ENCODE measurements at places on chromosomes 12 and 14.
A peak's percentile ranks its signal among the peaks of the same experiment; 100 is the strongest.

DNA sequence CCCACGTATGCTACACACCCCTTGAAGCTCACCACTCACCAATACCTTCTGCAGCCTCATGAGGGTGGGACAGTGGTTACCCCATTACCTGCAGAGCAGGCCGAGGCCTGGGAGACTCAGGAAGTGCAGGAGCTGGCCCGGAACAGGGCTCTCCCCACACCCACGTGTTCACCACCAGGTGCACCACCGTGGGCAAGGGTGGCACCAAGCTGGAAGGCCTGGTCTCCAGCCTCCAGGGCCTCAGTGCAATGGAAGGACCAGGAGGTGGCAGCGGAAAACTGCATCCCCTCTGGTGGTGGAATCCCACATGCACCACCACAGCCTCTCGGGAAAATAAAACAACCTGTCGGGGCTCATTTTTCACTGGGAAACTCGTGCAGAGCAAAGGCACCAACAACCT, 36.4 kb downstream of the ITPK1 start:
- DNase-seq, result no peak
- no peak overlapping the region for H3K27ac ChIP-seq
- H3K4me1 ChIP-seq, result peaks cover 49% of the 10 kb centered on the region
- no peak overlapping the region for H3K4me3 ChIP-seq
- H3K36me3 ChIP-seq, result peaks cover 6% of the 10 kb centered on the region

- no peak overlapping the region for H3K27ac ChIP-seq
- no peaks in the 10 kb centered on the region for H3K36me3 ChIP-seq
Observed at GRCh38 chr12:97306147-97306546, 156.5 kb upstream of the RMST start.

DNA sequence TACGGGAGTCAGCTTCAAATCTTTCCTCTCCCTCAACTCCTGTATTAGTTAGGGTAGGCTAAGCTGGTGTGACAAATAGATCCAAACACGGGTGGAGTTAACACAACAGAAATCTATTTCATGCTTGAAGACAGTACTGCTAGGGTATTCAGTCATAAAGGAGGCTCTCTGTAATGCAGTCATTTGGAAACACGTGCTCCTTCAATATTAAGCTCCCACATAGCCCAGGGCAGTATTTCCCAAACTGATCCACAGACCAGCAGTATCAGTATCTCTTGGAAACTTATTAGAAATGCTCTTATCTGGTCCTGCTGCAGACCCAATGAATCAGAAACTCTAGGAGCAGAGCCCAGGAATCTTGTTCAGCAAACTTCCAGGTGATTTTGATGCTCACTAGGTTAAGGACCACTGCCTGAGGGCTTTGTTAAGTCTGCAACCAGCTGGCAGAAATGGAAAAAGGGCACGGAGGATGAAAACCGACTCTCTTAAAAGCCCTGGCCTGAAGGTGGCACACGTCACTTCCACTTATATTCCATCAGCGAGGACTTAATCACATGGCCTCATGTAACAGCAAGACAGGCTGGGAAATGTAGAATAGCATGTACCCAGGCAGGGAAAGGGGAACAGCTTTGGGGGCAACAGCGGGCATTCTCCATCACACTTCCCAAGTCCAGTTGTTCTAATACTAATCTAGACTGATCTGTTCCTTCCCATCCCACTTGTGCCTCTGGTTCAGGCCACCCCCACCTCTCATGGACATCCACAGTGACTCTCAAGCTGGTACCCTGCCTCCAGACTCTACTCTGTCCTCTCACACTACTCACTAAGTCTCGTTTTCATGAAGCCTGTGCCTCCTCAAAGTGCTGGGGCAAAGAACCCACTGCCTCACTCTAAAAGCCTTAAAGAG, 38.2 kb upstream of the RIC8B start:
- H3K36me3 ChIP-seq, result no peaks in the 10 kb centered on the region
- peaks cover 5% of the 10 kb centered on the region for H3K27me3 ChIP-seq
- H3K27ac ChIP-seq, result no peak overlapping the region
- H3K4me1 ChIP-seq, result no peaks in the 10 kb centered on the region
- H3K4me3 ChIP-seq, result no peak overlapping the region

DNA sequence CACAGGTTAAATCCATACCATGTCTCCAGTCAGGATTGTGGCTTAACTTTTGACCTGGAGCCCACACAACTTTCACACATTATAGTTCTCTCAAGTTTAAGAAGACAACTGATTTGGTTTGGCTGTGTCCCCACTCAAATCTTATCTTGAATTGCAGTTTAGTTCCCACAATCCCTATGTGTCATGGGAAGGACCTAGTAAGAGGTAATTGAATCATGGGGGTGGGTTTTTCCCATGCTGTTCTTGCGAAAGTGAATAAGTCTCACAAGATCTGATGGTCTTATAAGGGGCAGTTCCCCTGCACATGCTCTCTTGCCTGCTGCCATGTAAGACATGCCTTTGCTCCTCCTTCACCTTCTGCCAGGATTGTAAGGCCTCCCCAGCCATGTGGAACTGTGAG, 38.2 kb upstream of the PARP11 start:
- H3K4me1 ChIP-seq, result peaks cover 27% of the 10 kb centered on the region
- no peak overlapping the region for H3K4me3 ChIP-seq
- DNase-seq, result no peak
- H3K27me3 ChIP-seq, result peaks cover under 1% of the 10 kb centered on the region

DNA sequence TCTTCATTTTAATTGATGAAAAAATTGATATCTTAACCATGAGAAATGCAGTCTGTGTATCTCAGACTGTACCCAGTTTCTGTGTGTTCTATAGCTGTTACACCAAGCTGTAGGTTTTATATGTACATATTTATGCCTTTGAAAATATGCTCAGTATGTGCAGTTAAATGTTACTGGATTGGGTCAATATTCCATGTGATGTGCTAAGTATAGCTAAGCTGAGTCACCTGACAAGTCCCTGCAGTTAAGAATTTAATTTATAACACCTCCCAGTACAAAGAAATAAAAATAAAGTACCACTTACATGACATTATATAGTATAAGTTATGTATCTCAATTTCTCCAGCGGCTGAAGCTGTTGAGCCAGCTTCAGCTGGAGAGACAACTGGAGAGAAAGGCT, 984.0 kb downstream of the GALC start:
- no peaks in the 10 kb centered on the region for H3K4me1 ChIP-seq
- no peak for DNase-seq
- no peak overlapping the region for H3K4me3 ChIP-seq

DNA sequence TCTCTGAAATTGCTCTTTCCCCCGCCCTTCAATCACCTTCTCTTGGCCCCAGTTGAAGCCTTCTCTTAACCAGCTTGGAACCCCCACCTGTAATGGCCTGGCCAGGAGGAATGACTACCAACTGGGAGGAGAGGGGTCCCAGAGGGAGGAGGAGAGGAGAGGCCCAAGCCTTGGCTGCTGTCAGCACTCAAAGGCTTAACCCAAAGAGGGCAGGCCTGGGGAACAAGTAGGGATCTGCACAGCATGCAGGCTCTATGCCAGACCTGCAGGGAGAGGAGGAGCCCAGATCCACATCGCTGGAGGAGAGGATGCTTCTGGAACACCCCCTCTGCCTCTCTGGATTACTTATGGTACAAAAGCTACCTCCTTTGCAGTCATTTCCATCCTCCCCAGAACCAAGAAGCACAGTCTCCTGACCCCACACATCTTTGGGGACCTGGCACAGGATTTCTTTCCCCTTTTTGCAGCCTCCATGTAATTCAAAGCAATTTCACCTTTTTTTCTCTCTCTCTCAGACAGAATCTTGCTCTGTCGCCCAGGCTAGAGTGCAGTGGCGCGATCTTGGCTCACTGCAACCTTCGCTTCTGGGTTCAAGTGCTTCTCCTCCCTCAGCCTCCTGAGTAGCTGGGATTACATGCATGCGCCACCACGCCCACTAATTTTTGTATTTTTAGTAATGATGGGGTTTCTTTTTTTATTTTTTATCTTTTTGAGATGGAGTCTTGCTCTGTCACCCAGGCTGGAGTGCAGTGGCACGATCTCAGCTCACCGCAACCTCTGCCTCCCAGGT, 6.2 kb downstream of the RARG start:
- H3K4me1 ChIP-seq, result peaks cover 63% of the 10 kb centered on the region
- no peak for DNase-seq
- H3K27ac ChIP-seq, result peak overlapping the region; percentile 78
- peaks cover 20% of the 10 kb centered on the region for H3K36me3 ChIP-seq
- no peak overlapping the region for H3K4me3 ChIP-seq
- no peaks in the 10 kb centered on the region for H3K27me3 ChIP-seq

Measured in activated CD4-positive, alpha-beta T cell treated with anti-CD3 and anti-CD28 coated beads, Interleukin-2, amount 10 ng/mL, durations not matched to agents 7 days and 5 days (primary cell).